ENCODE measurements at places on chromosomes 5 and 9.
A peak's percentile ranks its signal among the peaks of the same experiment; 100 is the strongest.

DNA sequence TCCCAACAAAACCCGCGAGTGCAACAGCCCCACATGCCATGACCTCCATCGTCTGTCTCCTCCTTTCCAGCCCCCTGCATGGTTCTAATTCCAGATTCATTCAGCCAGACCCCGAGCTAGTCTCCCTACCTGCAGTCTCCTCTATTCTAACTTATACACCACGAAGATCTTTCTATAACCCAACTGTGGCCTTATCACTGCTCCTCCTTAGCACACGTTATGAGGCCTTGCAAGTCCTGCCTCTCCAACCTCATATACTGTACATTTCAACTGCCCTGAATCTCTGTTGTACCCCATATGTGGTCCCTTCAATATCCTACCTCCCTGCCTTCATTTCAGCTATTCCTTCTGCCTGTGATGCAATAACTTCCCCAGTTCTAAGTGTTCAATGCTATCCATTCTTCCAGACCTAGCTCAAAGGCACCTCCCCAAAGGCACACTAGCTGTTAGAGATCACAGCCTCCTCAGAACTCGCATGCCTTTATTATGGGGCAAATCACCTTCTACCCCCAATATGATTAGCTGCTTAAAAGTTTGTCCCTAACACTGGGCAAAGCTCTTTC, 215.1 kb upstream of the TRIM32 start:
- no peak for DNase-seq

- no peak for DNase-seq
Measured at GRCh38 chr5:140355546-140355945, 4.4 kb upstream of the SLC4A9 start.

GRCh38 chr9:133127340-133127981, 6.4 kb upstream of the RALGDS start:
- peak; percentile 88 for DNase-seq

DNA sequence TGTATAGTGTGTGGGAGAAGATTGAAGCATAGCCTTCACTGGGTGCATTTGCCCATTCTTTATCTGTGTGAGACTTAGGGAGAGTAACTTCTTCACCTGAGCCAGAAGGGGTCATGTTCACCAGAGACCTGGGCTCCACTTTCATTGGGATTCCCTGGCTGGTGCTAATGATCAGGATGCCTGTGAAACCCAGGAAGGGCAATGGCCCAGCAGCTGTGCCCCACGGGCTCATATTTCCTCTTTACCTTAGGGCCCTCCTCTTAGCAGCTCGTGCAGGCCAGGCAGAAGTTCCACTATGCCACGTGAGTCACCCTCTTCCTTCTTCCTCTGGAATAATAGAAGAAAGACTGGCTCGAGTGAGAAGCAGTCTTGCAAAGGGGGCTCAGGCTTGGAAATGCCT, 5.0 kb downstream of the PPARGC1B start:
- DNase-seq = peak; percentile 33

GRCh38 chr5:129361441-129362025, 98.6 kb upstream of the ADAMTS19 start:
- DNase-seq = no peak

DNA sequence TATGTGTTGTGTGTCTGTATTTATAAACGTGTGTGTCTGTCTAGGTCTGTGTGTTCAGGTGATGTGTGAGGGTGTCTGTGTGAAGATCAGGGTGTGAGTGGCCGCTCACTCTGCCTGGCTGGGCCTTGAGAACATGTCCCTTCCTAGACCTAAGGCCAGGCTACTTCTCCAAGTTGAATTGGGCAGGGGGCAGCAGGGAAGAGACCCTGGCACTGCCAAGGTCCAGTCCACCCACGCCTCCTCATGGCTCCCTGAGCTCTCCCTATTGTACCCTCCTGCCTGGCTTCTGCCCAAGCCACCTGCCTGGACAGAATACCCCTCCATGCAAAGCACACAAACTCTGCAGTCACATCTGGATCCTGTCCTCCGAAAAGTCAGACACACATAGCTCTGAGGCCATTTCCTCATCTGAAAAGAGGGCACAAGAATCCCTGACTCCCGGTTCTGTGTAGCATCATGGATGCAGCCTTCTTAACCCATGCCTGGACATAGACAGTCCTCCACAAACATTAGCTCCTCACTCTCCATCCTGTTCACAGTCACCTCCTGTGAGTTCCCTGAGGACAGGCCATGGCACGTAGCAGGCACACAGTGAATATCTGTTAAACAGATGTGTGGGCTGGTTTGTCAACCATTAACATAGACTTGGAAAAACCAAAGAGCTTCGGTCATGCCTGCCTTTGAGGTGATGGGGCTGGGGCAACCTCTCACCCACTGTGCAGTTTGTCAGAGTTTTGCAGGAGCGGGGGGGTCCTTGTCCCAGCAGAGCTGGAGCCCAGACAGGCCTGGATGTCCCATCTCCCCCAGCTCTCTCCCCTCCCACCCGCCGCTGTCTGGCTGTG, 167.8 kb upstream of the MVB12B start:
- DNase-seq = no peak

DNA sequence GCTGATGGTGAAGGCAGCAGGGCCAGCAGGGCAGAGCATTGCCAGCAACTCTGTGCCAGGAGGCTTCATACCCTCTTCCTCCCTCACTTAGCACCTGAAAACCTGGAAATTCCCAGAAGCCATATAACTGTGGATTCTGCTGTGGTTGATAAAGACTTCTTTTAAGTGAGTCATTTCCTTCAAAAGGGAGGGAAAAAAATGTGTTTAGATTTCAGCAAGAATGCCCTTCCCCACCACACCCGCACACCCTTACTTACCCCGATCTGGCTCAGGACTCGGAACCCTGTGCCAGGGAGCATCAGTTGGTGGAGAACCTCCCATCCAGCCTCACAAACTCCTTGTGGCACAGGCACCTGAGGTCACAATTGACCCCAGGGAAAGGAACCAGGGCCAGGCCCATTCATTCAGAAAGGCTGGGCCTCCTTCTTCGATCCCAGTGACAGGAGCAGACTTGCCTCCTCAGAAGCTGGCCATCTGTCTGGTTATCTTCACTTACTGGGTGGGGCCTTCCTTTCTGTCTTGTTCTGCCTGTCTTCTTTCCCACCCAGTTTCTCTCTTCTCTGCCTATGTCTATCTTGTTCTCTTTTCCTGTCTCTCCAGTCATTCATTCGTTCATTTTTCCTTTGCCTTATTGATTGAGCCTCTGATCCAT, 62.6 kb downstream of the PLAC8L1 start:
- no peak for DNase-seq

DNA sequence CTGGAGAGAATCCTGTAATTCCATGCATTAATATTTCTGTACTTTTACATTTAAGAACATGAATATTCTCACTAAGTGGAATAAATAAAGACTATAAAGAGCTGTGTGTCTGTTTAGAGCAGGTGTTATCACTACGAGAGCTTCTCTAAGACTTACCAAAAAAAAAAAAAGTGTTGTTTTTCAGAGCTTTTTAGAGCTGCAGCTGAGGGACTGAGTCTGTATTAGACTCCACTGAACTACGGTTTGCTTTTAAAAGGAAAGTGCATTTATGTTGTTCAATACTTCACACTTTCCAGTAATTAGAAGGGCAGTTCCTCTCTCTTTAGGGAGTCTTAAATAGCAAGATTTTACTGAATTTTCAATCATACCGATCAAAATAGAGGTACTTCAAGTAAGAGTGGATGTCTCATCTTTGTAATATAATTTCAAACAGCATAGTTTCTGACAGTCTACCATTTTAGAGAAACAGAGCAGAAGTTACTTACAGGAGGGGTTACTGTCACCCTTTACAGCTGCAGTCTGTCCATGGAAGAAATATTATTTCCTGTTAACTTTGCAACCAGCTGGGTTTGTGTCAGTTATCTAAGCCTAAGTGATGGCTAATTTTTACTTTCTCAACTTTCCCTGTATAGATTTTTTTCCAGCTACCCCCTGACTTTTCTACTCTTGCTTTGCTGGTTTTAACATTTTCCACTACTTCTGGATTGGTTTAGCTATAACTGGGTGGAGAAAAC, 2.4 kb downstream of the SYK start:
- DNase-seq = no peak

DNA sequence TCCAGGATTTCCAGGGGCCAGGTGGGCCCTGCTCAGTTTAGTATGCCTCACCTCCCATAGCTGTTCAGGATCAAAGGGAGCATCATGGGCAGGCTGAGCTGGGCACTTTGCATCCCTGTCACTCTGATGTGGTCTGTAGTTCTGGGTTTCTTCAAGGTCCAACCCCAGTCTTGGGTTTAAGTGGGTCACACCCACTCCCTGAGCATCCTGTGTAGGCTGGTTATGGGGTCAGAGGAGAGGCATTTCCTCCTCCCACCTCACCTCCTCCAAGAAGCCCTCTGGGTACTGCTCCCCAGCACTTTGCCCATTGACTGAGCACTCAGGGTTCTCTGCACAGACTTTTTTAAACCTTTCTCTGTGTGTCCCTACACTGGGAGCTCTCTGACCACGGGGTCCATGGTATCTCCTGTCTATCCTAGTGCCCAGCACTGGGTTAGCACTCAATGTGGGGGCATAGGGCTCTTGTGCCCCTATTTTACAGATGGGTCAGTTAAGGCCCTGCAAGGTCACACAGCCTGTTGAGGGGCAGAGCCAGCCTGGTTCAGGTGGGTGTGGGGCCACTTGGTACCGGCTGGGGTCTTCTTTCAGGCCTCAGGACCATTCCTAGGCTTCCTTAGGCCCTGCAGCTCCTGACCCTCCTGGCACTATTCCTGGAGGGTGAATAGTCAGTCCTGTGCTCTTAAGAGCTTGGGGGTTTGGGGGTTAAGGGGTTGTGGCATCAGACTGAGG, 19.0 kb downstream of the CXXC5 start:
- no peak for DNase-seq

DNA sequence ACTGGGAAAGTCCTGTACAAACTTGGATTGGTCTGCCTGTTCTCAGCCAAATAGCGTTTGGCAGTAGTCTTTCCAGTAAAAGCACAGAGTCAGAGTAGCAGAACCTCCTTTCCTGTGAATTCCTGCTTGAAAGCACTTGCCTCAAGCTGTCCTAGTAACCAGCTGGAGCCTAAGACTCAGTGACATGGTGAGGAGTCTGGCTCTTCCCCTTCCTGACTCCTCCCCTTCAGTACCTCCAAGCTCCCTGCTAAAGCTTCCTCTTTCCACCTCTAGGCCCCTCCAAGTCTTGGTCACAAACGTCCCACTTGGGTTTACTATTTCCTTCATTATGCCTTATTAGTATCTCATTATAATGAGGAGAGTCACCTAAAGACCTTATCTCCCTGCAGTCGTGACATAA, 21.4 kb upstream of the FAM81B start:
- no peak for DNase-seq

DNA sequence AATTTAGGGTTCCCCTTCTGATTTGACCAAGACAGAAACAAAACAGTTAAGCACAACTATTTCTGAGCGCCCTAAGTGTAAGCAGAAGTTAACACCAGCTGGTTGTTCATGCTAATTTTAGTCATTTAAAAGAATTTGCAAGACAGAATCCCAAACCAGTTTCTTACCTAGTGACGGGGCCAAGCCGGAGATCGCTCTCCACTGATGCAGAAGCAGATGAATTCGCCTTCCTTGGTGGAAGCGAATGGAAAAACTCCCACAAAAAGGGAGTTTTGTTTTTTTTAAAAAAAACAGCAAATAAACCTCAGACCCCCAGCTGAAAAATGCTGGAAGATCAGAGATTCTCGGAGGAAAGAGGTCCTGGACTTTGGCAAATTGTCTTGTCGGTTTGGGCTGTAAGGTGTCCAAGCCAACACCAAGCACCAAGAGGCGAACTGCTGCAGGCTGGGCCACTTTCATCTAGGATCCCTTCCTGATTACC, 47.4 kb upstream of the GLDC start:
- no peak for DNase-seq

GRCh38 chr5:73314395-73315257, 134.0 kb downstream of the FOXD1 start:
- DNase-seq = no peak

DNA sequence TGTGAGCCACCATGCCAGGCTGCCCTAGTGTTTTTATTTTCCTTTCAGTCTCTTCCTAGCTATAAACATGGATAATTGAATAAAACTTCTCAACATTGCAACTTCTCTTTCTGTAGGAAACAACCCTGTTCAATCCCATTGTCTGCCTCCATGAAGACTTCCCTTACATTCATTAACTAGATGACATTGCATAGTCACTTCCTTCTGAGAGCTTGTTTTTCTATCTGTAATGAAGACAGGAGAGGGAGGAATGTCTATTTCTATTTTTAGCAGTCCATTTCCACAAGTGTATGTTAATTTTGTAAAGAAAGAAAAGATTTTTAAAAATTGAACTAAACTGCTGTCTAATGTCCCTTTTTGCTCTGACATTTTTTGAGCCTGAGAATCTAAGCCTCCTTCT, 55.6 kb upstream of the MELK start:
- DNase-seq = no peak

GRCh38 chr9:129558063-129558550, 62.8 kb downstream of the C9orf50 start:
- no peak for DNase-seq
